Breast epithelium (tissue), 4 donors: ENCODE measurements at places on chromosomes 3 and 15.
A peak's percentile ranks its signal among the peaks of the same experiment; 100 is the strongest.

DNA sequence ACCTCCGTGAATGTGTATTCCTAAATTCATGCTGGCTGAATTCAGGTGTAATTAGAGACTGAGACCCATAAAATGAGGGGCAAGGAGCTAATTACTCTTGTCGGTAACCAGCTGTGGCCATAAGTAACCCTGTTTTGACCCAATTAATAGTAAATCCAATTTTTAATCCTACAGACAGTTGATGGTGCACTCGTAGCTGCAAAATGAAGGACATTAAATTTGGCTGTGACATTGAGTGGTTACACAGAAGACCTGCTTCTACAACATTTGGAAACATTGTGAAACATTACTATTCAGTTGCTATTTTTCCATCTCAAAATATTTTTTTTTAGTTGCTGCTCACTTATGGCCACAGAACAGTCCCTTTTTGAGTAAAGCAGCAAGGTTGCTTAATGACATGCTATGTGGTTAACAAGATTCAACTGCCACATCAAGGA lies 33.0 kb downstream of the MBNL1 start:
- DNase-seq: no peak

DNA sequence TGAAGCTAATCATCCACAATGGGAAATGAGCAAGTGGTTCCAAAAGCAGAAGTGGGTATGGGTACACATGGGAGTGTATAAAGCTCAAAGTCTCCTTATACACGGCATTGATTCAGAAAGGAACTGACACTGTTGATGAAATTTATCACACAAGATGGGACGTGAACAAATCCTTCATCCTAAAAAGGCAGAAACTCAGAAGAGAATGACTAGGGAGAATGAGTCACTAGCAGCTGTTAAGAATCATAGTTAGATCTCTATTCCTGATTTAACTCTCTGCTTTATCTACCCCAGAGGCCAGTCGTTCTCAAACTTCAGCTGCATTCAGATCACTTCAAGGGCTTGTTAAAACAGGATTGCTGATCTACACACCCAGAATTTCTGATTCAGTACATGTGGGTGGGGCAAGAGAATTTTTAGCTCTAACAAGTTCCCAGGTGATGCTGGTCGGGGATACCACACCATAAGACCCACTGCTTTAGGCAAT lies 97.7 kb upstream of the PHLDB2 start:
- DNase-seq: no peak

GRCh38 chr15:40697916-40698315 lies 2.9 kb downstream of the RAD51 start:
- DNase-seq: no peak

- no peak for DNase-seq
These were observed 81.9 kb downstream of the CCK start for GRCh38 chr3:42183991-42184632.

GRCh38 chr3:151581035-151581434 lies 120.2 kb upstream of the IGSF10 start:
- no peak for DNase-seq

DNA sequence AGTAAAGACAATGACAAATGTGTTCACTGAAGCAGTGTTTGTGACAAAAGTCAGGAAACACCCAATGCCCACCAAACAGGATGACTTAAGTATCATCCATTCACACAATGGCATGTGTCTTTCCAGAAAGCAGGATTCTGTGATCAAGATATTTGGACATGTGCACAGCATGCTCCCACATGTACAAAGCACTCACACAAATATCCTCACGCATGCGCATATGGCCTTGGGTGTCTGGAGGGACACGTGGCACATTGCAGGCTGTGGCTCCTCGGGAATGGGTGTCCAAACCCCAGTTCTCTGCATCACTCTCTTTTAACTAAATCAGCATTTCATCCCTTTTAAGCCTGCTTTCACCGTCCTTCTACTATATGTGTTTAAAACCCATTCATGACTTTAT lies 130.5 kb downstream of the KLF13 start:
- DNase-seq: no peak

DNA sequence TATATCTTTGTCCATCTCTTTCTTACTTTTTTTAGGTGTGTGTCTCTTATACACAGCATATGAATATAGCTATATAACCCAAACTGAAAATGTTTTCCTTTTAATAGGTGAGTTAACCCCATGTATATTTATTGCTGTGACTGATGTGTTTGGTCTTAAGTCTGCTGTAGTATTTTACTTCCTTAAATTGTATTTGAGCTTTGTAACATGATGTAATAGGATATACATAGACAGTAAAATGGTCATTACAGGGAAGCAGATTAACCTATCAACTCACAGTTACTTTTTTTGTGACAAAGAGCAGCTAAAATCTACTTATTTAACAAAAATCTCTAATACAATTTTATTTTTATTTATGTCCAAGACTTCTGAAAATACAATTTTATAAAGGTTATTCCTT lies 51.8 kb upstream of the CDAN1 start:
- DNase-seq: no peak

DNA sequence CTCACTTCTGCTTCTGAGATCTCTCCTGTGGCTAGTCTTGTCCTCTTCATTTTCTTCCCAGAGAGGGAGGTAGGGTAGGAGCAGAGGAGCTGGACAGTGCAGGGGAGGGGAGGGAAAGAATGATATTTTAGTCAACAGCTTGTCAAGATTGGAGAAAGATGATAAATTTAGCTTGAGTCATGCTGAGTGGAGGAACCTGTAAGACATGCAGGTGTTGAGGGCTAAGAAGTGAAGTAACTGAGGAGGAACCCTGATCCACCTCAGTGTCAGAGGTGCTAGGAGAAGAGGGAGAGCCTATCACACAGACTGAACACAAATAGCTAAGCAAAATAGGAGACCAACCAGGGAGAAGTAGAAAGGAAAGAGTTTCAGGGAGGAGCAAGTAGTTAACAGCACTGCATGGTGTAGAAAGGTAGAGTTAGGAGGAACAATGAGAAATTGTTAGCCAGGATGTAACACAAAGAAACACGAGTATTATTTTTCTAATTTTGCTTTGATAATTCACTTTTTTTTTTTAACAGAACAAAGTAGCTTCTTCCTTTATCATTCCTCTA lies 108.2 kb upstream of the CHRM5 start:
- no peak for DNase-seq

DNA sequence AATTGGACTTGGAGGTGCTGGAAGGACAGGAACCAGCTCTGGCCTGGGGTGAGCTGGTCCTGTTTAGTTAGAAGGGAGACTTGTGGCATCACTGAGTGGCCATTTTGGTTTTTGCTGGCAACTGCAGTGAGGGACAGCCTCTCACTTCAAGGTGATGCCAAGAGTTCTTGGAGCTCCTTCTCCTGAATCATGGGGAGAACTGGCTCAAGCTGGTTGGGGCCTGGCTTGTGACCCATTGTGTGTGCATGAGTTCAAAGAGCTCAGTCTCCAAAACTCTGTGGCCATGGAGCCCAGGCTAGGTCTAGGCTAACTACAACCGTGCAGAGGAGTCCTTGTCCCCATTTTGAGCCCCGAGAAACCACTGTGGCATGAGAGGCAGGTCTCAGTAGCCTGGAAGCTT lies 60.1 kb upstream of the ZNF148 start:
- no peak for DNase-seq

GRCh38 chr3:72907731-72908620 lies 20.1 kb downstream of the GXYLT2 start:
- peak; percentile 39 for DNase-seq

- DNase-seq: peak; percentile 38
These were observed 73.7 kb downstream of the CCNL1 start for GRCh38 chr3:157086060-157086750.

DNA sequence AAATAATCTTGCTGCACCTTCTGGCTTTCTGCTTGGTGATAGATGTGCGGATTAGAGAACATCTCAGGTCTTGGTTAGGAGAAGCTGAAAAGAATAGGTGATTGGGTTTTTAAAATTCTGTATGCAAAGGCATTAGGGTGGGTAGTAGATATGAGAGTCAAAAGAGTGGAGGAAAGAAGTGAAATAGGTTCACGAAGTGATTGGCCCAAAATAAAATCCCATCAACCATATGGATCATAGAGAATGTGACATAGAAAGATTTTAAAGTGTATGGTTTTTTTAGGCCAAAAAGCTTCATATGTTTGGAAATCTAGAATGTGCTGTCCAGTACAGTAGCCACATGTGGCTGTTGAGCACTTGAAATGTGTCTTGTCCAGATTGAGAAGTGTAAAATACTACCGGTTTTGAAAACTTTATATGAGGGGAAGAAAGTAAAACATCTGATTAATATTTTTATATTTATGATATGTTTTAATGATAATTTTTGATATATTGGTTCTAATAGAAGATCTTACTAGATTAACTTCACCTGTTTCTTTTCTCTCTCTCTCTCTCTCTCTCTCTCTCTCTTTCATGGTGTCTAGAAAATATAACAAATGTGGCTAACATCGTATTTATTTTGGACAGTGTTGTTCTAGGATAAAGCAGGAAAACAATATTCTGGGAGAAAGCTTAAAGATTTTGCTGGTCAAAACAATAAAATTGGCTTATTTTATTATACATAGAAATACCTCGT lies 2.9 kb downstream of the MBNL1 start:
- no peak for DNase-seq

DNA sequence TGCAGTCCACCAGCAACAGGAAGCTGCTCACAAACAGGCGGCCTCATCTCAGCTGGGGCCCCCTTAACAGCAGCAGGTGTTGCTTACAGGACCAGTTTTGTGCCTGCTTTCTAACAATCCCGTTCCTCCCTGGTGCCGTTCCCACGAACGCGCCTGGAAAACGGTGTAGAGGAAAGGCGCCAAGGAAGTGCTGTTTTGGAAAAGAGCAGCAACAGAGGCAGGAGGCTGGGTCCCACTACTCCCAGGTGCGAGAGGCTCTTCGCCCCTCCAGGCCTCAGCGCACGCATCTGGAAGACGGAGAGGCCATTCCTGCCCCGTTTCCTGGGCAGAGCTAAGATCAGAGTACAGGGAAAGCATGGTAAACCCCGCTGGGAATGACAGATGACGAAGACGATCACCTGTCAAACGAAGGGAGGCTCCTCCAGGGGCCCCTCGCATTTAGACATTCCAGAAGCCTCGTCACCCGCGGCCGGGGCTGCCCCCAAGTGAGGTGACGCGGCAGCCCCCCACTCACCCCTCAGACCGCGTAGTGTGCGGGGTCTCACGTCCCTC lies 603 bp downstream of the SCAPER start:
- DNase-seq: no peak

DNA sequence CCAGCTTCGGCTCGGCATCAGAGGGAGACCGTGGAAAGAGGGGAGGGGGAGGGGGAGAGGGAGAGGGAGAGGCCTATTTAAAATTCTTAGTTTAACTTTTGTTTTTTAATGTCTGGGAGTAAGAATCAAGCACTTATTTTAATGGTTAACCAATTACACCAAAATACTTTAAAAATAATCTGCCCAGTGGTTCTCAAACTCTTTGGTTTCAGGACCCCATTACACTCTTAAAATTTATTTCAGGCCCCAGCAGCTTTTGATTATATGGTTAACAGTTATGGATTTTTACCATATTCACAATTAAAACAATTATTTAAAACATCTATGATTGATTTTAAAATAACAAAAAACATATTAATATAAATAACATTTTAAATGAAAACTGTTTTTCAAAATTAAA lies 44.5 kb downstream of the NKIRAS1 start:
- no peak for DNase-seq

DNA sequence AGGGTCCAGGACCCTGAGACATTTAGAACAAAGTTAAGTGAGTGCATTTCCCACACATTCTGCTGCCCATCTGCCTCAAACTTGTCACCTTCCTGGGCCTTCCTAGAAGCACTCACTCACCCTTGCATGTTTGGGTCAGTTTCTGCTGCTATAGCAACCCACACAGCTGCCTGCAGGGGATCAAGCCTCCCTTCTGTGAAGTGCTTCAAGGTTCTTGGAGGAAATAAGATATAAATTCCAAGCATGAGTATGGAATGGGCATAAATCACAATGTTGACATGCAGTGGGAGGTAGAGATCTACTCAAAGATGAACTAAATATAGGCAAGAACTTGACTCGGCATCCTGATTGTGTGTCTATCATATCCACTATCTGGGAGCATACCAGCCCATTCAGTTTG lies 140.4 kb downstream of the SLC9A9 start:
- no peak for DNase-seq

- DNase-seq: no peak
These were observed 168.0 kb upstream of the STT3B start for GRCh38 chr3:31364711-31365110.

GRCh38 chr15:75662823-75663519 lies 15.3 kb downstream of the SNX33 start:
- DNase-seq: no peak

DNA sequence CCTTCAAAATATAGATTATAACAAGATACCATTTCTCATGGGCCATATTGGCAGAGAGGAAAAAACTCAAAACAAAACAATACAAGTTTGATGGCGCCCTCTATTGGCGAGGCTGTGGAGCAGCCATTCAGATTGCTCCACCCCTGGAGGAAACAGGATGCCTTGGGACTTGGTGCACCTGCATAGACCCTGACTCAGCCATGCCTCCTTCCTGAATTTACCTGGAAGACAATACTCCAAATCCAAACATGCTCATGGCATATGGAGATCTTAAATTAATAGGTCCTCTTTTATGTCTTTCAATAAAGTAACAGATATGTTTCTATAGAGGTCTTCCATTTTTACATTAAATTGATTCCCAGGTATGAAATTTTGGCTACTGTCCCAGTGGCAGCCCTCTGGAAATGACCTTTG lies 90.0 kb downstream of the APBA2 start:
- DNase-seq: no peak

GRCh38 chr3:125434582-125435011 lies 59.5 kb upstream of the ZNF148 start:
- no peak for DNase-seq

DNA sequence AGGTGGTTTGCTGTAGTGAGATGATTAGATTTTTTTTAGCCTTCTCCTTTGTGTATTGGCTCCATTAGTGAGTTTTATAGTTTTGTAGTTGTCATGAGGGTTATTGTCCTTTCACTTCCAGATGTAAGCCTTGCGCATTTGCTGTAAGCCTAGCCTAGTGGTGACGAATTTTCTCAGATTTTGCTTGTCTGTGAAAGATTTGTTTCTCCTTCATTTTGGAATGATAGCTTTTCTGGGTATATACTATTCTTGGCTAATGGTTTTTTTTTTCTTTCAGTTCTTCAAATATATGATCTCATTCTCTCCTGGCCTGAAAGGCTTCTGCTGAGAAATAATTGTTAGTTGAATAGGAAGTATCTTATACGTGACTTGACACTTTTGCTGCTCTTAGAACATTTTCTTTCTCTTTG lies 166.5 kb upstream of the THRB start:
- no peak for DNase-seq

DNA sequence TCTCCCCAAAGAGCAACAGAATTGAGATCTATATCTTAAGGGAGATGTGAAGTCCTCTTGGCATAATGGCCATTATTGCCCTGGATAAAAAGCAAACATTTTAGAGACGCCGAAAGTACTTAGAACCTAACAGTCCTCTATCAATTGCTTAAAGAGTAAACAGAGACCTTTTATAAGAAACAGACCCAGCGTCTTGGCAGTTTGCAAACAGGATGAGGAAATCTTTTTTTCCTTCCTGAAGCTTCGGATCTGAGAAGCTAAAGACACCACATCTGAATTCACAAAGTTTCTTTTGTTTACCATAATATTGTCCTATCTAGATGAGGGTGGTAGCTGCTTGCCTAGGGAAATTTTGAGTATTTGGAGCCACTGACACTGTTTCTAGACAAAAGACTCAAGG lies 59.9 kb upstream of the LIMD1 start:
- DNase-seq: no peak
